ENCODE measurements at places on chromosomes 4 and X.

DNA sequence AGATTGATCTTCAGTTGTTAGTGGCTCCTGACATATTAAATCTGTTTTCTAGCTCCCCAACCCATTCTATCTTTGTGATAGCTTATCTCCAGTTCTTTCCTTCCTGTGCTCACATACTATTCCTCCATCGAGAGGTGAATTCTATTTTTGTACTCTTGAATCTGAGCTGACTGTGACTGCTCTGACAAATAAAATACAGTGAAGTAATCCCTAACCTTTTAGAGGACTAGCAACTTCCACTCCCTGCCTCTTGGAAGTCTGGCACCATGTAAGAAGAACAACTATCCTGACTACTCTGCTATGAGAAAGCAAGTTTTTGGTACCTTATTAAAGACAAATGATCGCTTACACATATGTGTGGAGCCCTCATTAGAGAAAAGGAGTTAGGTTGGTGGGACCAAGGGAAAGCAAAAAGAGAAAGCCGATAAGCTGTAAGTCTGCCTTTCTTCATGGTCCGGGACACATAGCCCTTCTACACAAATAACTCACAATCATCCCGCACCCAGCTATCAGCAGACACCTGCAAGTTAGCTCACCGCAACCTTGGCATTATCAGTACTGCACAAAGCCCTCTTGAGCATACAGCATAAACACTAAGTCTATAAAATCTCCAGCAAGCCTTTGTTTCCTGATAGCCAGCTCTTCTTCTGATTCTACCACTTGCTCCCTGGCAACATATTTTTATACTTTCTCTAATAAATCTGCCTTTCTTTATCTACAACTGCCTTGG is 13.5 kb upstream of the PPM1K start:
- DNase-seq, result no peak

- DNase-seq, result no peak
Observed at GRCh38 chr4:89119836-89120235, 8.5 kb downstream of the TIGD2 start.

DNA sequence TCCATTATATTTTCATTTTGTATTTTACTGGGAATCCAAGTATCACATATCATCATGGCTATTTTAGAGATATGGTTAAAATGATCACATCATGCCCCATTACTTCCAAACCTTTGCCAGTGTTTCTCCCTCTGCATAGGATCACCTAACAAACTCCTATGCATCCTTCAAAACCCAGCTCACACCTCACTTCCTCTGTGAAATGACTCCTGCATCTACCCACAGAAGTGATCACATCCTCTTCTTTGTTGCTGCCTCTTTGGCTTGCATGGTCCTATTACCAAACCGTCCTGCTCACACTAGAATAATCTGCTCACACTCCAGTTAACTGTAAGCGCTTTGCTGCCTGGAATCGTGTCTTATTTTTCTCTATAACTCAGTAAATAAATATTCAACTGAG is 74.7 kb upstream of the C4orf50 start:
- no peak for DNase-seq

DNA sequence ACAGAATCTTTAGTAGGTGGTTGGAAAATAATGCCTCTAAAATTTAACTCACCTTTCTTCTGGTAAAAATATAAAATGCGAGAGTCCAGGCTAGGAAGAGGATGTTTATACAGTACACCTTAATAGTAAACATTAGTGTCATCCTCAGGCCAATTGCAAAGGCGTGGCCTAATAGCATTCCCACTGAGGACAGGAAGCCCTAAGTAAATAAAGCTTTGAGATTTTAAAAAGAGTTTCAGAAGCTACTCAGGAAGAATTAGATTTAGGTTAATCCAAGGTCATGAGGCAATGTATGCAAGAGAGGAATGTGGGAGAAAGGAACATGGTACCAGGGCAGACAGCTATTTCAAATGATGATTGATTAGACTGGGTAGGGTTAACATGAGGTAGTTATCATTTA is 49.5 kb downstream of the RPGR start:
- DNase-seq, result no peak

DNA sequence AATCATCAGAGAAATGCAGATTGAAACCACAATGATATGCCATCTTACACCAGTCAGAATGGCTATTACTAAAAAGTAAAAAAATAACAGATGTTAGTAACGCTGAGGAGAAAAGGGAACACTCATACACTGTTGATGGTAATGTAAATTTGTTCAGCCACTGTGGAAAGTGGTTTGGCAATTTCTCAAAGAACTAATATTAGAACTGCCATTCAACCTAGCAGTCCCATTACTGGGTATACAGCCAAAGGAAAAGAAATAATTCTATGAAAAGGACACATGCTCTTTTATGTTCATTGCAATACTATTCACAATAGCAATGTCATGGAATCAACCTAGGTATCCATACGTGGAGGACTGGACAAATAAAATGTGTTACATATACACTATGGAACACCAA is 566.3 kb downstream of the STPG2 start:
- DNase-seq, result no peak

DNA sequence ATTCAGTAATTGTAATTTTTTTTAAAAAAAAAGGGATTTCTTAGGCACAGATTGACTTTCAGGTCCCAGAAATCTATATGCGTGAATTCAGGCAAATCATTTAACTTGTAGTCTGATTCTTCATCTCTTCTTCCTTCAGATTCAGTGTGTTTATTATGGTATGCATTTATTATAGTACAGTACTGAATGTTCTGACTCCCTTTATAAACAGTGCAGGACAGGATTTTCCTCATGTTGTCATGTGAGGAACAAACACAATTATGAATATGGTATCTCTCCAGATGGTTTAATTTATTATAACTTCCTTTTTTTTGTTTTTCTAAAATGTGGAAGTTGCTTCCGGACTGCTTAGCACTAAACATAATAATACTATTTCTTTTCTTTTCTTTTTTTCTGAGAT is 54.2 kb downstream of the RPS3A start:
- no peak for DNase-seq

GRCh38 chr4:52968691-52969090 is 106.6 kb downstream of the RASL11B start:
- DNase-seq, result no peak

- DNase-seq, result no peak
Observed at GRCh38 chrX:124228849-124229248, 103.6 kb upstream of the TEX13D start.

DNA sequence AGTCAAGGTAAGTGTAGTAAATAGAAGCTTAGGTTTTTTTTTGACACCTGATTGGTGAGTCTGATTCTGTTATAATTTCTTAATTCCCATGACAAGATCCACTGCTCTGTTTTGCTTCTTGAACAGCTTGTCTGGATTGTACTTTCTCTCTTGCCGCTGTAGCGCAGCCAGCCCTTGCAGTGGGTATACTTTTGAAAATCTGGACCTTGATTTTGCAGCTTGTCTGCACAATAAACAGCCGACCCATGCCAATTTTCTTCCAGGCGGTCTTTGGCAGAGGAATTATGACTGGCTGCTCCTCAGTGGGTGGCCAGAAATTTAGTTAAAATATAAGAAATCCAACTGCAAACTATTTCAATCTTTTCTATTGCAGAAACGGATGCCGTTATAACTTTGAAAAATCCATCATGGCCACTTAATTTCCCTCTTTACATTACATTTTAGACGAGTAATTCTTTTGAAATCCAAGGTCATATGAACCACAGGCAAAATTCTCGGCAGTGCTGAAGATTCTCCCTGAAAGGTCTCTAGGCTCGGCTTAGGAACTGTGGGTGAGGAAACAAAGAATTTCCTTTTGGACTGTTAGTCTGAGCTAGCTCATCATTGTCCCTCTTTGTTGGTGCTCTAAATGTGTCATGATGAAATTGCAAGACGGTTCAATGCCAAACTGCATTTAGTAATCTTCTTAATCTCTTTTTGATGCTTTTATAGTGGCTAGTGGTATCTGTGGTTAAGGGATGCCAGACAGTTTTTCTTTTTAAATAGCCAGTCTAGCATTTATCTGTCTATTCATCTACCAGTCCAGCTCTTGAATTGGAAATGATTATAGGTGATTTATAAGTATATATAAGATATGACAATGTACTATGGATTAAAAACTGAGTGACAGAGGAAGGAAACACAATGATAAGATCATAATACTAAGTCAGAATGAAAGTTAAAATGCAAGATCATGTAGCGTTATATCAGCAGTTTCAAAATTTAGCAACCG is 31.5 kb upstream of the PTTG2 start:
- no peak for DNase-seq

DNA sequence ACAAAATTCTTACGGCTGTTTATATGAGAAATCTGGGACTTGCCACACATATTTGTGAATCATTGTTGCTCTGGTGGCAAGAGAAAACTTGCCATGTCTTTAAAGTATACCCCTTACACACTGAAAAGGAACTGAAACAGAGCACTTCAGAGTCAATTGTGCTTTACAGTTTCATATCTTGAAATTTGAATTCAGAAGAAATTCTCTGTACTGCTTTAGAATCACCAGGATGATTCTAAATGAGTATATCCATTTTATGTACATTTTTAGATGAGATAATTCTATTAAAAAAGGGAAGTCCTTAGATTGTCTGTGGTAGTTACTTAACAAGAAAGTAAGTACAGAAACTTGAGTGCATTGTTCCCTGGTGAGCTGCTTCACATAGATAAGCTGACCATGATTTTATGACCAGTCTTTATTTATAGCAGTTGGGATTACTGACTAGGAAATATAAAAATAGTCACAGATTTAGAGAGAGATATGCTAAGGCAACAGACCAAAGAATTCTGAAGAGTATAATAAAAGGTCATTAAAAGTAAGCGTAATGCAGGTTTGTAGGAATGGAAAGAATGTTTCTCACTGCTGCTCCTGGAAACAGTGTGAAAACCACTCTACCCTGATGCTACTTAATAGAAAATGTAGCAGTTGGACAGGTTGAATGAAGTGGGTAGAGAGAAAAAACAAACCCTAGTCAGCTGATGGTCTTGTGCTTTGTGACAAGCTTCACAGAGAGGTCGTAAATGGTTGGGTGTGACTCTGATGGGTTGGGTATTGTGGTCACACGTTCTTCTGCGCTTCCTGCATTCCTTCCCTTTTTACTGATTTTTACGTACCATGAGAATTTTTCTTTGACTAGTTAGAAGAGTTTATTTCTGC is 41.0 kb downstream of the FNIP2 start:
- DNase-seq, result peak; percentile 92

GRCh38 chrX:50718776-50719175 is 95.2 kb downstream of the SHROOM4 start:
- DNase-seq, result no peak

DNA sequence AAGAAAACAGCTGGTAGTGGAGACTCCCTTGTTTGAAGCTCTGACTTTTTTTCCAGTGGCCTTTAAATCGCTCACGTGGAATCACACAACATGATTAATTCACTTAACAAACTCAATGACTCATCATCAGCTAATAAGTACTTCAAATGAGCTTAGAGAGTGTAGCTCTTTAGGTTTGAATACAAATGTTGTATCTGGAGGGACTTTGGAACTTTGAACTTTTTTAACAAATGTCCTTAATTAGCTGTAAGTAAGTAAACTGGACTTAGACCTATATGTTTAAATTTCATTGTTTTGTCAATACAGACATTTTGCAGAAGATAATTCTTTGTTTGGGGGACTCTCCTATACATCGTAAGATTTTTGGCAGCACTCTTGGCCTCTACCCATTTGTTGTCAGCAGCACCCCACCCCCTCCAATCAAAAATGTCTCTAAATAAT is 581.1 kb downstream of the SPRY1 start:
- DNase-seq, result no peak

GRCh38 chrX:150702966-150703694 is 9.9 kb downstream of the MTMR1 start:
- DNase-seq, result peak; percentile 40

- no peak for DNase-seq
Observed at GRCh38 chrX:140104760-140105159, 139.4 kb upstream of the CXorf66 start.

DNA sequence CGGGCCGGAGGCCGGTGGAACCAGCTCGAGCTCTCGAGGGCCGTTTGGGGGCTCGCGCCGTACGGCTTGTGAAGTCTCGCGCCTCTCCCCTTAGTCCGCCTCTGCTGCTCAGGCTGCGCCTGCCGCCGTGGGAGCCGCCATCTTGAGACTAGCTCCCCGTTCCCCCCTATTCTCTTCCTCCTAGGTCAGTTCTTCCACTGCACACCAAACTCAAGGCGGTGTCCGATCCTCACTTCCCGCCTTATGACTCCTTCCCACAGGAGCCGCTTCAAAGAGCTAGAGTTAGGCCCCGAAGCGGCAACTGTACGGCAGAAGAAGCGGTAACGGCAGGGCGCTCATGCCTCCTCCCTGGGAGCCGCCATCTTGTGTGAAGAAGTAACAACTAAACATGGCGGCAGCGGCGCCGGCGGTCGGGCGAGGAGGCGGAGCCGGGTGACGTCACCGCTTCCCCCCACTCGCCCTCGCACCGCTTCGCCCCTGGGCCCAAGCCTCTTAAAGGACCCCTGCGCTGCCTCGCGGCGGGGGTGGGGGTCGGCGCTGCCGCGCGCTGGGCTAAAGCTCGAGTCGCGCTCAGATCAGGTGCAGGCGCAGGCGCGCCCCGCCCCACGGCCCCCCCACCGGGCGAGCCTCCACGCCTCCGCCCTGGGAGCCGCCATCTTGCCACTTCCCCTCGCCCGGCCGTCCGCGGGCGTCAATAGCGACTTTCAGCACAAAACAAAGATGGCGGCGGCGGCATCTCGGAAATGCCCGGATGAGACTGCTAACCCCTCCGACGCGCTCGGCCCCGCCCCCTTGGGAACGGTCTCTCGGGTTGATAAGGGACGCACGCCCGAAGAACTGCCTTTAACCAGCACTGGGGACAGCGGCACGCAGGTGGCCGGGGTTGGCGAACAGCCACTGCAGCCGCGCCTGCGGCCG is at the start of gene HCFC1:
Gene HCFC1, minus strand, starts transcription at position 369 of the 918 bp plus-strand sequence. CDS start 978 bp downstream, outside the sequence.
- peak; percentile 91 for DNase-seq

DNA sequence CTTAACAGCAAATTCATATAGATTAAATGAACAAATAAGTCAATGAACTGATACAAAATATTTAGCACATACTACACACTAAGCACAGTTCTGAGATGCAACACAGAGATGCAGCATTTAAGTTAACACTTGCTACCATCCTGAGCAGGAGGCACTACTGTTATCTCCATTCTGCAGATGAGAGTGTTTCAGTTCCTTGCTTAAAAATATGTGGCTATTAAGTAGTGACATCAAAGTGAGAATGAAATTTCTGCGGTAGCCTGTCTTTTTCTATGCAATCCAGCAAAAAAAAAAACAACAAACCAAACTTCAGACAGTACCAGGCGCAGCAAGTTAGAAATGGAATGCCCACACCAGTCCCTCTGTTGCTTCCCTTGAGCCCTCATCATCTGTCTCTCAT is 90.8 kb downstream of the SHISA3 start:
- DNase-seq, result no peak

DNA sequence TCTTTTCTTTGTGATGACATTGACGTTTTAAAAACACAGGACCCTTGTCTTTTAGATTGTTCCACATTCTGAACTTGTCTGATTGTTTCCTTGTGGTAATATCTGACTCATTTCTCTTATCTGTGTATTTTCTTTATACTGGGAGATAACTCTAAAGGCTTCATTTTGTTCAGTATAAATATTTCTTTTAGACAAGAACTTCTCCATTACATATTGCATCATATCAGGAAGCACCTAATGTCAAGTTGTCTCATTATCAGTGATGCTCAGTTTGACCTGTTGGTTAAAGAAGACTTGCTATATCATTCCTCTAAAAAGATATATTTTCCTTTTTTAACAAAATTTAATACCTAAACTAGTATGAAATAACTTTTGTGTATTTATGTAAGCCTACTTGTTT is 152.3 kb upstream of the BMP3 start:
- no peak for DNase-seq

All from suppressor macrophage treated with lipopolysaccharide for 4 hours (primary cell).